ENCODE measurements at places on chromosomes 3 and 15.

GRCh38 chr15:69653846-69654245 is 201.2 kb downstream of the RPLP1 start:
- DNase-seq: no peak

- no peak for DNase-seq
These were observed 60.5 kb downstream of the STARD5 start for GRCh38 chr15:81263477-81263876.

DNA sequence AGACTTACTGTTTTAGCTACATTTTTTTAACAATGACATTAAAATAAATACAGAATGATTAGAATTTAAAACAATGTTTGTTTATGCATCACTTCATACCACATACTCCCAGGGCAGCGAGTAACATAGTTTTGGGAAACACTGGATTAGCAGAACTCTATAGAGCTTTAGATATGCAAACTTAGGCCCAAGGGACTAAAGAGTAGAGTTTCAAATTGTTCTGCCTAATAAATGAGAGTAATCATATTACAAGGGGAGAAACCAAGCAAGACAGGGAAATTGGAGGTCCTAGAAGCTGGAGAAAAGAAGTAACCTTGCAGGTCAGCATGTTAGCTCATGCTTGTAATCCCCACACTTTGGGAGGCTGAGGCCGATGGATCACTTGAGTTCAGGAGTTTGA is 3.6 kb upstream of the DAZL start:
- DNase-seq: no peak

- peak; percentile 57 for DNase-seq
These were observed 40.4 kb downstream of the WHAMM start for GRCh38 chr15:82849556-82850512.

DNA sequence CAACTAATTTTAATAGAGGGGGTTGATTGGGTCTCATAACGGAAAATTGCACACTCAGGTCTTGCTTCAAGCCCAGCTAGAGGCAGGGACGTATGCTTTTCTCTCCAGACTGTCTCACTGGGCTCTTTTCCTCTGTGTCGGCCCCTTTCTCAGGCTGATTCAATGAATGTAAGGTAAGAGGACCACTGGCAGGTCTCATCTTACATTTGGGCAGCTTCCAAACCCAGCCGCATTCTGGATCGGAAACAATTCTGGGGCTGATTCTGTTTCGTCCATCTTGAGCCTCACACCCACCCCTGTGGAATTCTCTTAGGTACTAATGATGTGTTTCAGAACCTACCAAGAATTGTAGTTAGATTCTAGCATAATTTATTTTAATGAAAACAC is 40.7 kb downstream of the TMEM212 start:
- DNase-seq: no peak

- no peak for DNase-seq
These were observed 304.4 kb downstream of the BCHE start for GRCh38 chr3:165532851-165533250.

DNA sequence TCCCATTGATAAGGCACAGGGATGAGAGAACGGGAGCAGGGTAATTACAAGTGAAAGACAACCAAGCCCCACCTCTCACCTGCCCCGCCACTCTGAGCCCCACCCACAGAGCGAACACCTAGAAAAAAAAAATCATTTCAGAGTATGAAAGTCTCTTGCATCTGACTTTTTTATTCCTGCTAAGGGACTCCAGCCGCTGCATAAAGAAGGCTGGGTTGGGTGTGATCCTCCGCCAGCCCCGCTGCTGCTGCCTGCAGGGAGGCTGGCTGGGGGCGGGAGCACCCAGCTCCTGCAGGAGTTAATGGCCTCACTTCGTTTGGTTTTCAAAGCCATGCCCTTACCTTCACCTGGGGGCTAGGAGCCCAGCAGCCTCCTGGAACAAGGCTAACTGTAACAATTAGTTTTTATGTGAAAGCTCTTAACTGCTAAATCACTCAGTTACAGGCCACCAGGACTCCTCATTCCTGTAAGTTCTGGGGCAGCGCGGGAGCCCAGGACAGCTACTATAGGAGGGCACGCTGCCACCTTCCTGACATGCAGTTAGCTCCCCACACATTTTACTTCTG is 78.0 kb upstream of the SNRPA1 start:
- DNase-seq: no peak

GRCh38 chr3:167456157-167456799 is 17.6 kb downstream of the SERPINI2 start:
- no peak for DNase-seq

GRCh38 chr15:49731187-49732099 is 110.6 kb downstream of the DTWD1 start:
- DNase-seq: no peak

DNA sequence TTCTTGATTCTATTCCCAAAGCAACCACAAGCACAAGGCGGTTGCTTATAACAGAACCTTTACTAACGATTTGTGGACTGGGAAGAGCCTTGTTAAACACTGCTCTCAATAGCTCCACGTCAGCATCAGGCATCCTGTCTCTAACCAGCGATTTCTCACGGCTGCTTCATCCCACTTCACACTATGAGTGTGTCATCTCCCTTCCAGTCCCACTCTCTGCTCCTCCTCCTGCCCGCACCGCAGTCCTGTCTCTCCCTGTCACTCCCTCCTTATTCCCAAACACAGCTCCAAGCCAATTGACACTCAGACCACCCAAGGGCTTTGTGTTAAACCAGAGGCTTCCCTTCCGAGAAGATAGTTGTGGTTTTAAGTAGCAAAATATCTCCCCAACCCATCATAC is 94.8 kb downstream of the ABHD5 start:
- no peak for DNase-seq

DNA sequence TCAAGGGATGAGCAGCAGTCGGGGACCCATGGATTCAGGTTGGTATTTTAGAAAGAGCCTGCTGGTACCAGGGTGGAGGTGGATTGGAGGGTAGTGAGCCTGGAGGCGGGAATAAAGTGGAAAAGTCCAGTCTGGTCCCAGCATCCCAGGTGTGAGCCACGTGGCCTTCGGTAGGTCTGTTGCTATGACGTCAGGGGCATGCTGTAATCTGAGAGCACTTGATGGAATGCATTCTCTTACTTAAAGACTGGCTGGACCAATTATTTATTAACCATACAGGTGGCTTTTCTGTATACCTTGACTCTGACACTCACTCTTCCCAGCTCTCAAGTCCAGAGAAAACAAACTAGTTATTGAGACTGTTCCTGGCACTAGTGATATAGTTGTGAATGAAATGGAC is 389.9 kb upstream of the RGMA start:
- DNase-seq: no peak

DNA sequence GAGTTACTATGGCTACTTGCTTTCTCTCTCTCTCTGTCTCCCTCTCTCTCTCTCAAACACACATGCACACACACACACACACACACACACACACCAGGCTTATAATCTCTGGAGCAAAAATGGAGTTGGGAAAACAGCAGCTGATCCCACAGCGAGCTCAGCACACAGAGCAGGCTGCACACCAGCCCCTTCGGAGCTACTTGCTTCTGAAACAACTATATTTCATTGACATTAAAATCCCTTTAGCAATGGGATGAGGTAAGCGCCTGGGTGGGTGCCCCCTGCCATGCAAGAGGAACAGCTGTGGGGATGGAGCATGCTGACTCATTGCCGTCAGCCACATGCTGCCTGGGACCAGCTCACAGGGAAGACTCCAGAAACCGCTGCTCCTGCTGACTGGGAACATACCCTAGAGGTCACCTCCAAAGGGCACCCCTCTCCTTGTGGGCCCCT is 45.7 kb downstream of the B3GNT5 start:
- peak; percentile 32 for DNase-seq

DNA sequence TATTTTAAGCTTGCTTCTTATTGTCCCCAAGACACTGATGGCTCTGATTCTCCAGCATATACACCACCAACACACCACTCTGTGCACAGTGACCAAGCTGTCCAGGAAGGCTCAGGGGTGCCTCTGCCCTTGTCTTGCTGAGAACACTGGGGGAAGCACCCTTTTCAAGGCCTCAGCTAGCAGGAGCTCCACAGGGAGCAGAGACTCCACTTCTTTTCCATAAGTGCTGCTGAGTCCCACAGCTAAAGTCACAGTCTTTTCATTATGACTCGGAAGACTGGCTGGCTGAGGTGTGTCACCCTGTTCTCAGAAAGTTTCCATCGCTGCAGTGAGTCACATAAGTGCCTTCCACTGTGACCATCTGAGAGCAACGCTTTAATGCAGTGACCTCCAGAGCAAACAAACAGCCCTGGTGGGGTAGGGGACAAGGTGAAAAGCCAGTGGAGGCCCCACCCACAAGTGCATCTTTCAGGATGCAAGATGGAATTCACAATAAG is 226.9 kb upstream of the CHRNA7 start:
- DNase-seq: no peak

DNA sequence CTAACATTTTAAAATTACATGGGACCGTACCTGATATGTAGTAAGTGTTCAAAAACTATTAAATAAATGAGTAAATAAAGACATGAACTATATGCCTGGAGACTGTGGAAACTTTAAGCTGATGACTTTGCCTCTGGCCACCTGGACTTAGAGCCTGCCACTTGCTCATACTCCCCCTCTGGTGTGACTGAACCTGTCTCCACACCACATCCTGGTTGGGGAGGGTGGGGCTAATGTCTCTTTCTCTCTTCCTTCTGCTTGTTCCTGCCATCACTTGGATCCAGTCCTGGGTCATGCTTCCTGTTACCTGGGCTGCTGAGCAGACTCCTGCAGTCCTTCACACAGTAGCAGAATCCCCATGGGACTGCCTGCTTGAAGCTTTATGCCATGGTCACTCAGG is 8.2 kb upstream of the TMEM158 start:
- DNase-seq: no peak

DNA sequence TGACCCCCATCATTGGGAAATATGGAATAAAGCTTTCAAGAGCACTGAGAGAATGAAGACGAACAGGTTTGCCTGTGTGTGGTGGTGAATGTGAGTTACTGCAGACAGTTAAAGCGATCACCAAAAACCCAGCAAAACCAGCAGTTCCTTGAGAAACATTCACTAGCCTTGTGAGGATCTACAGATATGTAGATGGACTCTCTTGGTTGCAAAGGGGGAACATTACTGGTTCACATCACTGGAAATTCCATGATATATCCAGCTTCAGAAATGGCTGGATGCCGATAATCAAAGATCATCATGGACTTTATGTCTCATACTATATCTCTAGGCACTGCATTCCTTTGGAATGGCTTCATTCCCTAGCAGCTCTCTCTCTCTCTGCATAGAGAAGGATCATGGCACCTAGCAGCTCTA is 10.2 kb upstream of the HERC1 start:
- no peak for DNase-seq

- no peak for DNase-seq
These were observed 22.1 kb downstream of the CNTN3 start for GRCh38 chr3:74592359-74592758.

DNA sequence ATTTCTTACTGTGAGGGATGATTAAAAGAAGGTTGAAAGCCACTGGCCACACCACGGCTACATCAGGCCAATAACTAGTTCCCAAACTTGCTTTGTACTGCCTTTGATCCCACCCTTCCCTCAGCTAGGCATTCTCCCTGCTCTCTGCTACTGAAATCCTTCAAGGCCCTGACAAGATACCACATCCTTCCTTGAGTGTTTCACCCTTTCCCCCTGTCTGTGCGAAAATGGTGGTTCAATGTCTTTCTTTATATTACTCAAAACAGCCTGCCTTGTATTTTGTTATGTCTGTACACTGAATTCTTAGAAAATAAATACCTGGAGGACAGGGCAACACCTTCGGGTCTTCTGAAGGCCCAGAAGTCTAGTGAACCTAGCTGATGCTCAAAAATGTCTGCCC is 932 bp upstream of the VPS8 start:
- DNase-seq: no peak

- no peak for DNase-seq
These were observed 238.1 kb upstream of the SETMAR start for GRCh38 chr3:4065085-4065484.

DNA sequence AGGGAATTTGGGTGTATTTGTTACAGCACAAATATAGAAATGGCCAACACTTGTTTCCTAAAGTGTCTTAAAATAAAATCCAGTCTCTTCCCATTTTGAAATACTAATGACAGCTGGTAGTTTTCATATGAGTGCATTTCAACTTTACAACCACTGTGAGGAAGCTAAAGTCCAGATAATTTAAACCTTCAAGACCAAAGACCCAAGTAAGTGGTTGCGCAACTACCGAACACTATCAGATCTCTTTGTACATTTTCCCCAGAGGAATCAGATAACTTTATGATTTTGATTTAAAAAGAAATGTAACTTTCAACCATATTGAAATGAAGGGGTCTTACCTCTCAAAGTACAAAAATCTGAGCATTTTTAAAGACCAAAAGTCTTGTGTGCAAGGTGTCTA is 14.3 kb downstream of the BCL2L10 start:
- DNase-seq: no peak

DNA sequence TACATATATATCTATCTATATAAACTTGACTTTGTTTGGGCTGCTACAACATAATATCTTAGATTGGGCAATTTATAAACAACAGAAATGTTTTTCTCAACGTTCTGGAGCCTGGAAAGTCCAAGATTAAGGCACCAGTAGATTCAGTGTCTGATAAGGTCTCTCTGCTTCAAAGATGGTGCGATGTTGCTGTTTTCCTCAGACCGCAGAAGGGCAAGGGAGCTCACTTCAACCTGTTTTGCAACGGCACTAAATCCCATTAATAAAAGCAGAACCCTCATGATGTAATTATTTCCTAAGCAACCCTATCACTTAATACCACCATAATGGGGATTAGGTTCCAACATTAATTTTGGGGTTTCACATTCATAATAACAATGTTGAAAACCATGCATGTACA is 1134.8 kb downstream of the NSUN3 start:
- no peak for DNase-seq

All from NCI-H2227 treated with DMSO at 0.1 percent for 48 hours (cell line).